ENCODE measurements at places on chromosomes 11 and 22. TPM values are rescaled to one million over a fixed set of nuclear protein-coding genes. Genes with fewer than 3 reads are reported as not detected.

- H3K36me3 ChIP-seq, result peaks cover 29% of the 10 kb centered on the region
- H3K27me3 ChIP-seq, result no peaks in the 10 kb centered on the region
- no peak overlapping the region for H3K4me3 ChIP-seq
- DNase-seq, result no peak
- peaks cover 7% of the 10 kb centered on the region for H3K4me1 ChIP-seq
- H3K27ac ChIP-seq, result no peak overlapping the region
Observed at GRCh38 chr11:17145972-17146371, 61.8 kb downstream of the PIK3C2A start.

- H3K4me3 ChIP-seq, result no peak overlapping the region
- H3K36me3 ChIP-seq, result no peaks in the 10 kb centered on the region
- no peaks in the 10 kb centered on the region for H3K4me1 ChIP-seq
- no peak overlapping the region for H3K27ac ChIP-seq
- DNase-seq, result no peak
- no peaks in the 10 kb centered on the region for H3K27me3 ChIP-seq
Observed at GRCh38 chr22:48867891-48868290, 959.8 kb downstream of the BRD1 start.

DNA sequence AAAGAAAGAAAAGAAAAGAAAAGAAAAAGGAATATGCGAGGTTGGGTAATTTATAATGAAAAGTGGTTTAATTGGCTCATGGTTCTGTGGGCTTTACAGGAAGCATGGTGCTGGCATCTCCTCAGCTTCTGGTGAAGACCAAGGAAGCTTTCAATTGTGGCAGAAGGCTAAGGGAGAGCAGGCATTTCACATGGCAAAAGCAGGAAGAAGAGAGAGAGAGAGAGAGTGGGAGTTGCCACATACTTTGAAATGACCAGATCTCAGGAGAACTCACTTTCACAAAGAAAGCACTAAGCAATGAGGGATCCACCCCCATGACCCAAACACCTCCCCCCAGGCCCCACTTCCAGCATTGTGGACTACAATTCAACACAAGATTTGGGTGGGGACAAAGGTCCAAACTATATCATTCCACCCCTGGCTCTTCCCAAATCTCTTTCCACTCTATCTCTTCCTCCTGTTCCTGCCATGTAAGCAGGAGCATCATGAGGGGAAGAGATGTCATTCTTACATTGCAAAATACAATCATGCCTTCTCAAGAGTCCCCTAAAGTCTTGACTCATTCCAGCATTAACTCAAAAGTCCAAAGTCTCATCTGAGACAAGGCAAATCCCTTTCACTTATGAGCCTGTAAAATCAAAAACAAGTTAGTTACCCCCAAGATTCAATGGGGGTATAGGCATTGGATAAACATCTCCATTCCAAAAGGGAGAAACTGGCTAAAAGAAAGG is 38.9 kb downstream of the LINC01488 start:
- no peaks in the 10 kb centered on the region for H3K4me1 ChIP-seq
- no peak overlapping the region for H3K27ac ChIP-seq
- H3K4me3 ChIP-seq, result no peak overlapping the region

GRCh38 chr11:76382209-76382608 is 1.1 kb downstream of the GVQW3 start:
- peak overlapping the region; percentile 94 for H3K4me3 ChIP-seq
- H3K27ac ChIP-seq, result no peak overlapping the region
- no peaks in the 10 kb centered on the region for H3K27me3 ChIP-seq
- peaks cover 10% of the 10 kb centered on the region for H3K36me3 ChIP-seq

Gene SLC15A3
- 2.0 TPM for total RNA-seq

GRCh38 chr11:45252134-45252856 is 33.8 kb downstream of the SYT13 start:
- peaks cover 2% of the 10 kb centered on the region for H3K27me3 ChIP-seq
- H3K36me3 ChIP-seq, result no peaks in the 10 kb centered on the region
- no peak overlapping the region for H3K4me3 ChIP-seq
- H3K4me1 ChIP-seq, result no peaks in the 10 kb centered on the region
- H3K27ac ChIP-seq, result no peak overlapping the region
- no peak for DNase-seq

GRCh38 chr11:119249671-119250010 is 43.5 kb downstream of the CBL start:
- H3K27me3 ChIP-seq, result no peaks in the 10 kb centered on the region
- no peak for DNase-seq
- H3K4me3 ChIP-seq, result no peak overlapping the region
- peaks cover 10% of the 10 kb centered on the region for H3K36me3 ChIP-seq

- peaks cover 32% of the 10 kb centered on the region for H3K36me3 ChIP-seq
- no peak for DNase-seq
- H3K4me3 ChIP-seq, result no peak overlapping the region
- peak overlapping the region; percentile 23 for H3K27ac ChIP-seq
- no peaks in the 10 kb centered on the region for H3K27me3 ChIP-seq
- H3K4me1 ChIP-seq, result peaks cover 37% of the 10 kb centered on the region
Observed at GRCh38 chr11:47244448-47245350, 3.9 kb downstream of the ACP2 start.

Gene WNT7B
- not detected for total RNA-seq

DNA sequence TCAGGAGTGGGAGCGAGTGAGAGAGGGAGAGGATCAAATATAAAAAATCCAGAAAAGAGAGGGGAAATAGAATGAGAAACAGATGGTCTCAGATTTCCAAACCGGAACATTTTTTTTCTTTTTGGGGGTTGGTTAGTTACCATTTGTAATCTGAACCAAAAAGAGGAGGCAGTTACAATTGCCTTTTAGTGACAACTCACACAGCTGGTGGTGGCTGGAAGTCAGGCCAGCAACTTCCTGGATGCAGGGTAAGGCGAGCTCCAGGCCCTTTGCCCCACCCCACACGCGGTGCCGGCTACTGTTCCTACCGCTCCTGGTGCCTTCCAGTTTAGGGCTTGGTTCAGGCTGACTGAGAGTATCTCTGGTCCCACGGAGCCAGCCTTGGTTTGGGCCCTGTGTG is 21.0 kb upstream of the UBASH3B start:
- DNase-seq, result no peak
- H3K4me1 ChIP-seq, result peaks cover 6% of the 10 kb centered on the region
- H3K27ac ChIP-seq, result no peak overlapping the region
- H3K4me3 ChIP-seq, result no peak overlapping the region
- H3K27me3 ChIP-seq, result peaks cover 18% of the 10 kb centered on the region

- H3K4me1 ChIP-seq, result peaks cover 18% of the 10 kb centered on the region
- no peak overlapping the region for H3K4me3 ChIP-seq
- H3K27me3 ChIP-seq, result no peaks in the 10 kb centered on the region
Observed at GRCh38 chr11:31433851-31434250, 64.2 kb downstream of the DNAJC24 start.

DNA sequence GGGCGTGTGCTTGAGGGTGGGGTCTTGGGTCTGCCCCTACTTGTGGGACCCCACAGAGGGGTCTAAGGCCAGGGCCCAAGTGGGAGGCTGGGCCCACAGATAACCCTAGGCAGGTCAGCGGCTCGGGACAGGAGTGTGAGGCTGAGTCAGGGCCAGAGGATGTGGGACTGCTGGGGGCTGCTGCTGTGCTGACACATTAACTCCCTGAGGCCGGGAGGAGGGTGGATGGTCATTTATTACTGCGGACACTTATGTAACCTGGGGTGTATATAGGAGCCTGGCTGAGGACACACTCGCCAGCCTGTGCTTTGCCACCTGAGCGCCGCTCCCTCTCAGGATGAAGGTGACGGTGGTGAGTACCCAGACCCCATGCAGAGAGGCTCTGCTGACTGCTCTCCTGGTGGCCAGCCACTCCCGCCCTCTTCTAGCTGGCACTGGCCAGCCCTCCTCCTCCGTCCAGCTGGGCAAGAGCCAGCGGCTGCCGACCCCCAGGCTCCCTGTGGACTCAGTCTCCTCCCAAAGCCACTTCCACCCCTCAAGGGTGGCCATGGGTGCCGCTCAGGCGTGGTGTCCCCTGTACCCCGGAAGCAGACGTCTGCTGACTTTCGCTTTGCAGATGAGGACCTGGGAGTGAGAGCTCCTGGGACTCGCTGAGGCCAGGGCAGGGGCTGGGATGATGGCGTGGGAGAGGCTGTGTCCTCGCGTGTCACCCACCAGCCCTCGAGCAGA is at the start of gene MIOX:
Gene MIOX, plus strand, starts transcription at position 299 of the 729 bp plus-strand sequence. Its CDS starts 39 bp downstream, at position 338.
- no peaks in the 10 kb centered on the region for H3K36me3 ChIP-seq
- H3K4me3 ChIP-seq, result no peak within 1 kb of the TSS
- no peak within 1 kb of the TSS for H3K27ac ChIP-seq
- no peak for DNase-seq
- peaks cover 7% of the 10 kb centered on the region for H3K4me1 ChIP-seq
- H3K27me3 ChIP-seq, result peaks cover 2% of the 10 kb centered on the region

Gene RPS3
- 2,924 TPM for total RNA-seq

- no peak overlapping the region for H3K4me3 ChIP-seq
- H3K4me1 ChIP-seq, result no peaks in the 10 kb centered on the region
- no peak for DNase-seq
- H3K36me3 ChIP-seq, result no peaks in the 10 kb centered on the region
Observed at GRCh38 chr11:27031754-27032153, 8.9 kb upstream of the BBOX1 start.

Gene CADM1
- not detected for total RNA-seq

- H3K36me3 ChIP-seq, result peaks cover 22% of the 10 kb centered on the region
- DNase-seq, result peak; percentile 19
- H3K4me1 ChIP-seq, result peaks cover 10% of the 10 kb centered on the region
- H3K27ac ChIP-seq, result no peak overlapping the region
- H3K27me3 ChIP-seq, result no peaks in the 10 kb centered on the region
Observed at GRCh38 chr11:87097582-87097981, 59.8 kb downstream of the TMEM135 start.

GRCh38 chr22:26143806-26144325 is 25.4 kb upstream of the SEZ6L start:
- no peak for DNase-seq
- H3K27ac ChIP-seq, result no peak overlapping the region
- no peaks in the 10 kb centered on the region for H3K4me1 ChIP-seq
- peaks cover 5% of the 10 kb centered on the region for H3K27me3 ChIP-seq
- no peak overlapping the region for H3K4me3 ChIP-seq

Gene MAPK12
- 19.0 TPM for total RNA-seq

GRCh38 chr22:19412478-19412877 is 19.1 kb downstream of the HIRA start:
- H3K4me3 ChIP-seq, result no peak overlapping the region
- peaks cover 24% of the 10 kb centered on the region for H3K36me3 ChIP-seq
- DNase-seq, result no peak
- peak overlapping the region; percentile 62 for H3K27ac ChIP-seq
- no peaks in the 10 kb centered on the region for H3K27me3 ChIP-seq
- H3K4me1 ChIP-seq, result peaks cover 27% of the 10 kb centered on the region

- H3K4me1 ChIP-seq, result no peaks in the 10 kb centered on the region
- no peaks in the 10 kb centered on the region for H3K36me3 ChIP-seq
- no peak overlapping the region for H3K4me3 ChIP-seq
- no peaks in the 10 kb centered on the region for H3K27me3 ChIP-seq
Observed at GRCh38 chr11:106670069-106670468, 348.2 kb downstream of the GUCY1A2 start.

- H3K27me3 ChIP-seq, result peaks cover 3% of the 10 kb centered on the region
- no peak overlapping the region for H3K4me3 ChIP-seq
- H3K4me1 ChIP-seq, result no peaks in the 10 kb centered on the region
- no peak overlapping the region for H3K27ac ChIP-seq
Observed at GRCh38 chr11:116061322-116061721, 557.1 kb upstream of the CADM1 start.

Gene PNPLA5
- total RNA-seq, result not detected

GRCh38 chr11:118441770-118442275 is 5.5 kb downstream of the KMT2A start:
- peak overlapping the region; percentile 85 for H3K27ac ChIP-seq
- peaks cover 34% of the 10 kb centered on the region for H3K36me3 ChIP-seq
- DNase-seq, result no peak
- H3K4me3 ChIP-seq, result peak overlapping the region; percentile 27

Gene GPR83
- 0.15 TPM for total RNA-seq

GRCh38 chr11:28169816-28170215 is 61.6 kb downstream of the METTL15 start:
- H3K27me3 ChIP-seq, result no peaks in the 10 kb centered on the region
- no peak overlapping the region for H3K4me3 ChIP-seq
- H3K36me3 ChIP-seq, result peaks cover 6% of the 10 kb centered on the region
- no peaks in the 10 kb centered on the region for H3K4me1 ChIP-seq
- DNase-seq, result no peak
- no peak overlapping the region for H3K27ac ChIP-seq

Gene HEPN1
- total RNA-seq, result not detected

Gene KRTAP5-2
- total RNA-seq, result not detected

Gene SLC22A25
- not detected for total RNA-seq

- no peaks in the 10 kb centered on the region for H3K4me1 ChIP-seq
- no peak overlapping the region for H3K27ac ChIP-seq
- no peaks in the 10 kb centered on the region for H3K36me3 ChIP-seq
- no peak overlapping the region for H3K4me3 ChIP-seq
- no peaks in the 10 kb centered on the region for H3K27me3 ChIP-seq
Observed at GRCh38 chr11:71272161-71272560, 19.8 kb upstream of the SHANK2 start.

Gene CDK2AP2
- 107 TPM for total RNA-seq

Gene OR52H1
- not detected for total RNA-seq

DNA sequence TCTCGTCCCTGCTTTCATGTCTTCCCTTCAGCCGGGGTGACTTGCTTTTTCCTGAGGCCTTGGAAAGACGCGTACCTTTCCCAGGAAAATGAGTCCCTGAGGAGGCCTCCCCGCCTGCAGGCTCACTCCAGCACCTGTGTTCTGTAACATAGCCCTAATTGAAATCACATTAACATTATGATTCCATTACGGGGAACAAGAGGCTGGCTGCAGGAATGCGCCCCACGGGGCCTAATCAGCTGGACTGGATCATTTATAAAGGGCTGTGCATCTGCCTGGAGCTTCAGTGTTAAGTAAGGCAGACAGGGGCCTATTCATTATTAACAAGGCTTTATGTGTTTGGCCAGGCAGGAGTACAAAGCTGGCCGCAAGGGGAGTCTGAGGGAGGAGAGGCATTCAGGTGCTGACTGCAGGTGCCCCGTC is 41.9 kb upstream of the TSPAN18 start:
- no peak overlapping the region for H3K27ac ChIP-seq
- H3K36me3 ChIP-seq, result peaks cover 7% of the 10 kb centered on the region
- DNase-seq, result no peak
- no peaks in the 10 kb centered on the region for H3K27me3 ChIP-seq
- no peak overlapping the region for H3K4me3 ChIP-seq

- peak overlapping the region; percentile 92 for H3K4me3 ChIP-seq
- H3K36me3 ChIP-seq, result no peaks in the 10 kb centered on the region
- DNase-seq, result no peak
- peaks cover 2% of the 10 kb centered on the region for H3K27me3 ChIP-seq
Observed at GRCh38 chr22:46052331-46052771, 75.4 kb upstream of the WNT7B start.

Measured in activated T-helper 1 cell treated with anti-CD3 and anti-CD28 coated beads, Interleukin-12 subunit alpha, Interleukin-12 subunit beta, Interleukin-2, Interleukin-4 antibody, amounts not matched to agents 30 ng/mL and 10 ng/mL and 1 ng/mL, durations not matched to agents 14 hours and 24 hours and 36 hours (primary cell).